ENCODE measurements at places on chromosomes 1 and 21.

DNA sequence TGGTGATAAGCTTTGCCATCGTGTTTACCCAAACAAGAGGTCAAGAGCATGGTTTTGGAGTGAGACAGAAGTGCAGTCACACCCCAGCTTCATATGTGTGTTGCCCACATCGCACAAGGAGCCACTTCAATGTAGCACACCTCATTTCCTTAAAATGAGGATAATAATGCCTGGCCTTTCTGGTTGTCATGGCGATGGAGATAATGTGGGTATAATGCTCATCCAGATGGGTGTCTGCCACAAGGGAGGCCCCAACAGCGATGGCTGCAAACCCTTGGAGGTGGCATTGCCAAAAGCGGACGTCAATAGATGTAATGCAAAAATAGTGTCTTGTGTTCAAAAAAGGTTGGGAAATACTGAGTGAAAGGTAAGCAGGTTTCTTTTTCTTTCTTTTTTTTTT lies 83.1 kb upstream of the AJAP1 start:
- no peaks in the 10 kb centered on the region for H3K4me1 ChIP-seq
- peaks cover 19% of the 10 kb centered on the region for H3K27me3 ChIP-seq
- H3K27ac ChIP-seq: no peak overlapping the region
- no peak overlapping the region for H3K4me3 ChIP-seq
- H3K36me3 ChIP-seq: no peaks in the 10 kb centered on the region

DNA sequence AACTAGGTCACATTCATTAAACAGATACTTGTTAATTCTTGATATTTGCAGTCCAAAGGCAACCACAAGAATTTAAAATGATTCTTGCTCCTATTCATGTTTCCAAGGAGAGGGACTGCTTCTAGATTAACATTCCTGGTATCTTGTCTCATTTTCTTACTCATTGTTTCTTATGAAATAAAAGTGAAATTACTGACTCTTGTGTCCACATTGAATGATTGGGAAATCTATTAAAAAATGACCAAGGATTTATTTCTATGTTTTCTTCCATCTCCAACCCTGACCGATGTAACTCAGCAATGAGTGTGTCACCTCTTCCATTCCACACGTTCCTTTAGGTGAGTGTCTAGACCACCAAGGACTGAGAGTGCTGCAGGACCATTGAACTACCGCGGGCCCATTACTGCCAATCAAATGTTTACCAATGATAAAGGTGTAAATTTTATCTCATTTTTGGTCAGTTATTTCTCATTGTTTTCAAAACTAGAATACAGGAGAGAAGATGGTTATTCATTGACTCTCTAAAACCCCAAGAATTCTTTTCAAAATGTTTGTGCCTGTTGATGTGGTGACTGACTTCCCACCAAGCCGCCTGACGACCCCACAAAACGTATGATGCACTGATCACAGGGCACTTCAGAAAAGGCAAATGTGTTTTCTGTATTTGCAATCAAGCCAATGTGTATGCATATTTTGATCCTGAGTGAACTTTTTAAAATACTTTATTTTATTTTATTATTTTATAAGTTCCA lies 414.6 kb upstream of the PTBP2 start:
- DNase-seq: no peak
- no peaks in the 10 kb centered on the region for H3K36me3 ChIP-seq
- H3K27me3 ChIP-seq: no peaks in the 10 kb centered on the region
- no peaks in the 10 kb centered on the region for H3K4me1 ChIP-seq

GRCh38 chr1:51320967-51321923 lies 9.1 kb downstream of the TTC39A start:
- no peaks in the 10 kb centered on the region for H3K36me3 ChIP-seq
- H3K4me1 ChIP-seq: peaks cover 11% of the 10 kb centered on the region
- no peak overlapping the region for H3K4me3 ChIP-seq
- H3K27me3 ChIP-seq: no peaks in the 10 kb centered on the region
- H3K27ac ChIP-seq: no peak overlapping the region

DNA sequence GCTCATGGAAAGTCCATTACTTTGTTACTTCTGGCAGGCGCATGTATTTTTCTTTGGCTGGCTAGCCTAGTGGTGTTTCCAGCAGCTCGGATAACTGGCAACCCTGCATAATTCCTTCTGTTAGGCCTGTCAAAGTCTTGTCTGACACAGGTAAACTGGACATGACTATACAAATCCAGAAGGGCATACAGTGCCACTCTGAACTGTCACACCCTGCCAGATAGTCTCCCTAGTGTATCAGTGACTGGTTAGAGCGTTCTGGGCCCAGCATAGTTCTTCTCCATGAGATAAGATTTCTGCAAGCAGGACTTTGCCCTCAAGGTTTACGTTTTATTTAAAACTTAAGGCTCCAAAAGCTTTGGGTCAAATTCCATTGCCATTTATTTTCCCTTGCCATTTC lies 177.7 kb upstream of the GORAB start:
- no peaks in the 10 kb centered on the region for H3K36me3 ChIP-seq
- H3K4me3 ChIP-seq: no peak overlapping the region
- peak overlapping the region; percentile 72 for H3K27ac ChIP-seq
- H3K4me1 ChIP-seq: no peaks in the 10 kb centered on the region

GRCh38 chr1:113168946-113169345 lies 95.9 kb downstream of the LRIG2 start:
- H3K4me3 ChIP-seq: no peak overlapping the region
- H3K36me3 ChIP-seq: no peaks in the 10 kb centered on the region
- H3K27ac ChIP-seq: no peak overlapping the region
- H3K27me3 ChIP-seq: no peaks in the 10 kb centered on the region
- DNase-seq: no peak
- H3K4me1 ChIP-seq: no peaks in the 10 kb centered on the region

DNA sequence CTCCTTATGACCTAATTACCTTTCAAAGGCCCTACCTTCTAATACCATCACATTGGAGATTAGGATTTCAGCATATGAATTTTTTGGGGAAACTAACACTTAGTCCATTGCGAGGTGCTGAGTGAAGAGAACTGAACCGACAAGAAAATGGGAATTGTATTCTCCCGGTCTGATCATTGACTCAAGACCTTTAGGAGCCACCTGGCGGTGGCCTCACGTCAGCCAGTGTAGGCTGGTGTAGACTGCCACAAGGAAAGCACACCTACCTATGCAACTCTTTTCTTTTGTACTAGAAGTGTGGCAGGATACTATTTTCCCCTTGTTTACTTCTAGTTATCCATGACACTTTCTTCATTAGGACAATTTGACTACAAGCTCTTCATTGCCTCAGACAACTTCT lies 333.5 kb upstream of the B3GALT2 start:
- H3K36me3 ChIP-seq: no peaks in the 10 kb centered on the region
- no peak overlapping the region for H3K27ac ChIP-seq
- no peaks in the 10 kb centered on the region for H3K27me3 ChIP-seq
- H3K4me3 ChIP-seq: no peak overlapping the region

- no peak overlapping the region for H3K4me3 ChIP-seq
- H3K27me3 ChIP-seq: no peaks in the 10 kb centered on the region
- H3K27ac ChIP-seq: no peak overlapping the region
- H3K36me3 ChIP-seq: no peaks in the 10 kb centered on the region
These were observed 22.2 kb upstream of the PHGDH start for GRCh38 chr1:119689511-119689910.

GRCh38 chr1:59276439-59276851 lies 20.4 kb upstream of the FGGY start:
- no peaks in the 10 kb centered on the region for H3K4me1 ChIP-seq
- DNase-seq: no peak
- H3K27me3 ChIP-seq: no peaks in the 10 kb centered on the region
- H3K4me3 ChIP-seq: no peak overlapping the region
- no peak overlapping the region for H3K27ac ChIP-seq

GRCh38 chr1:164659621-164660411 lies 100.8 kb downstream of the PBX1 start:
- H3K4me1 ChIP-seq: peaks cover 24% of the 10 kb centered on the region
- H3K36me3 ChIP-seq: no peaks in the 10 kb centered on the region
- peak overlapping the region; percentile 5 for H3K27ac ChIP-seq
- no peak for DNase-seq
- H3K4me3 ChIP-seq: no peak overlapping the region

DNA sequence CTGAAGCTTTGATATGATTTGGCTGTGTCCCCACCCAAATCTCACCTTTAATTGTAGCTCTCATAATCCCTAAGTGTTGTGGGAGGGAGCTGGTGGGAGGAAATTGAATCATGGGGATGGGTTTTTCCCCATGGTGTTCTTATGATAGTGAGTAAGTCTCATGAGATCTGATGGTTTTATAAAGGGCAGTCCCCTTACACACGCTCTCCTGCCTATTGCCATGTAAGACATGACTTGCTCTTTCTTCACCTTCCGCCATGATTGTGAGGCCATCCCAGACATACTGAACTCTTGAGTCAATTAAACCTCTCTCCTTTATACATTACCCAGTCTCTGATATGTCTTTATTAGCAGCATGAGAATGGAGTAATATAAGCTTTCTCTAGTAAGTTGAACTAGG lies 261.9 kb downstream of the HLX start:
- no peaks in the 10 kb centered on the region for H3K4me1 ChIP-seq
- no peaks in the 10 kb centered on the region for H3K36me3 ChIP-seq

GRCh38 chr21:38205940-38206339 lies 50.9 kb upstream of the KCNJ15 start:
- no peaks in the 10 kb centered on the region for H3K4me1 ChIP-seq
- DNase-seq: no peak
- no peak overlapping the region for H3K27ac ChIP-seq
- H3K36me3 ChIP-seq: no peaks in the 10 kb centered on the region
- no peak overlapping the region for H3K4me3 ChIP-seq
- H3K27me3 ChIP-seq: peaks cover 20% of the 10 kb centered on the region

DNA sequence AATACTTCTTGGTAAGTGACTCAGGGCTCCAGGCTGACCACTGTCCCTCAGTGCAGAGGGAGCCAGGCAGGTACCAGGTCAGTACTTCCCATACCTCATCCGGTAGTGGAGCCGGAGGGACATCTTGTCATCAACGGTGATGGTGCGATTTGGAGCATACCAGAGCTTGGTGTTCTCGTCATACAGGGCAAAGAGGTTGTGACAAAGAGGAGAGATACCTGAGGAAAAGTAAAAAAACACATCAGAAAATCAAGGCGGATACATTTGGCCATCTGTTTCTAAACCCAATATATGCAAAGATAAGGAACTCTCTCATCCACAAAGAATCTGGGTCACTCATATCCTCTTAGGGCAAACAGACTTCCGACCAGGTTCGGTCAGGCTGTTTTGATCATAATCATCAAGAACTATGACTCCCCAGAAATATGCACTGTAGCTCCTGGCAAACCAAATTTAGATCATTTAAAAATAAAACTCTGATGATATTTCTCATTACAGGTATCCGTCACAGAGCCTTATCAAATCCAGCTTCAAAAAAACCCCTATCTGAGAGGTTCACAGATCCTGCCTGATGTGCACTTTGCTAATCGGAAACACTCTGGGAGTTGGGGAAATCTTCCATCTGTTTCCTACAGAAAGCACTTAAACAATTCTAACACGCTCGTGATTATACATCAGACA lies 87.3 kb downstream of the JAK1 start:
- no peak for DNase-seq
- H3K36me3 ChIP-seq: peaks cover 61% of the 10 kb centered on the region
- peaks cover 24% of the 10 kb centered on the region for H3K4me1 ChIP-seq
- no peak overlapping the region for H3K4me3 ChIP-seq
- no peak overlapping the region for H3K27ac ChIP-seq

- no peak for DNase-seq
- H3K4me3 ChIP-seq: no peak overlapping the region
- H3K4me1 ChIP-seq: no peaks in the 10 kb centered on the region
- no peaks in the 10 kb centered on the region for H3K27me3 ChIP-seq
- H3K27ac ChIP-seq: no peak overlapping the region
These were observed 55.5 kb upstream of the GALNT2 start for GRCh38 chr1:230011333-230012092.

DNA sequence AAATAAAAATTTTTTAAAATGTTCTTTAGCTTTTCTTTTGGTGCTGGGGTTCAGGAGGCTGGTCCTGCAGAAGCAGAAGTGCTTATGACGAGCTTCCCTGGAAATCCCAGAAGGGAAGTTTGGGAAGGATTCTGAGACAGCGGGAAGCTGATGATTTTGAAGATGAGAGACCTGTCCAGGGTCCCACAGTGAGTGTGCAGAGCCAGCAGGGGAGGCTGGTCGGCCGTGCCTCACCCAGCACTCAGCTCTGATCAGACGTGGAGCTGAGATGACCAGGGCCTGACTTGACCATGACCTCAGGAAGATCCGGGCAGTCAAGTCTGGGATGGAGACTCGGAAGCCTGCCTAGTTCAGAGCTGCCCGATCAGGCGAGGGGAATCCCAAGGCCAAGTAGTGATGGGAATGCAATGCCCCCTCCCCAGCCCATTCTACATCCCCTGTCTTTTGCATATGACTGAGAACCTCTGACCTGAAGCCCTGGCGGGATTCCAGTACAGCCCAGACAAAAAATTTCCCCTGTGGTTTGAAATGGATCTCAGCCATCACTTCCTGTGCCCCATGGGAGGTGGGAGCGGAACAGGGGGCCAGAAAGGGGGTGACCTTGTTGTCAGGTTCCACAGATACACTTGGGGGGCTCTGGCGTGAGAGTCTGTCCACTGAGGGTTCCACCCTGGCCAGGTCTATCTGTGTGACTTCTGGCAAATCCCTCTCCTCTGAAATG lies 96.8 kb upstream of the RUNX3 start:
- H3K27ac ChIP-seq: no peak overlapping the region
- no peak overlapping the region for H3K4me3 ChIP-seq
- H3K4me1 ChIP-seq: no peaks in the 10 kb centered on the region
- DNase-seq: no peak
- no peaks in the 10 kb centered on the region for H3K27me3 ChIP-seq

- DNase-seq: no peak
- H3K36me3 ChIP-seq: no peaks in the 10 kb centered on the region
- H3K27ac ChIP-seq: no peak overlapping the region
- H3K4me3 ChIP-seq: no peak overlapping the region
- H3K4me1 ChIP-seq: no peaks in the 10 kb centered on the region
These were observed 339.6 kb downstream of the NUF2 start for GRCh38 chr1:163661391-163661790.

GRCh38 chr21:28253961-28254360 lies 738.7 kb downstream of the LTN1 start:
- H3K4me3 ChIP-seq: no peak overlapping the region
- DNase-seq: no peak
- no peaks in the 10 kb centered on the region for H3K27me3 ChIP-seq
- H3K4me1 ChIP-seq: no peaks in the 10 kb centered on the region
- H3K27ac ChIP-seq: no peak overlapping the region
- H3K36me3 ChIP-seq: no peaks in the 10 kb centered on the region

GRCh38 chr1:198330982-198331615 lies 174.3 kb downstream of the NEK7 start:
- H3K4me3 ChIP-seq: no peak overlapping the region
- H3K4me1 ChIP-seq: no peaks in the 10 kb centered on the region
- H3K27me3 ChIP-seq: no peaks in the 10 kb centered on the region
- H3K27ac ChIP-seq: no peak overlapping the region
- H3K36me3 ChIP-seq: no peaks in the 10 kb centered on the region

DNA sequence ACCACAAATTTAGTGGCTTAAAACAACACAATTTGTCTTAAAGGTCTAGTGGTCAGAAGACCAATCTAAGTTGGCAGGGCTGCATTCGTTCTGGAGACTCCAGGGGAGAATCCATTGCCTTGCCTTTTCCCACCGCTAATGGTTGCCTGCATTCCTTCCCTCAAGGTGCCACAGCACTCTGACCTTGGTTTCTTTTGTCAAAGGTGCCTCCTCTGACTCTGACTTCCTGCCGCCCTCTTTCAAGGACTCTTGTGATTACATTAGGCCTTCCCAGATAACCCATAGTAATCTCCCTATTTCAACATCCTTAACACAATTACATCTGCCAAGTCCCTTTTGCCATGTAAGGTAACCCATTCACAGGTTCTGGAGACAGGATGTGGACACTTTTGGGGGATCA lies 145.3 kb downstream of the S1PR1 start:
- H3K27ac ChIP-seq: no peak overlapping the region
- no peaks in the 10 kb centered on the region for H3K36me3 ChIP-seq
- H3K4me3 ChIP-seq: no peak overlapping the region
- no peaks in the 10 kb centered on the region for H3K4me1 ChIP-seq
